Immature natural killer cell (primary cell): ENCODE measurements at places on chromosomes 5 and 9. TPM values are rescaled to one million over a fixed set of nuclear protein-coding genes. Genes with fewer than 3 reads are reported as not detected.

DNA sequence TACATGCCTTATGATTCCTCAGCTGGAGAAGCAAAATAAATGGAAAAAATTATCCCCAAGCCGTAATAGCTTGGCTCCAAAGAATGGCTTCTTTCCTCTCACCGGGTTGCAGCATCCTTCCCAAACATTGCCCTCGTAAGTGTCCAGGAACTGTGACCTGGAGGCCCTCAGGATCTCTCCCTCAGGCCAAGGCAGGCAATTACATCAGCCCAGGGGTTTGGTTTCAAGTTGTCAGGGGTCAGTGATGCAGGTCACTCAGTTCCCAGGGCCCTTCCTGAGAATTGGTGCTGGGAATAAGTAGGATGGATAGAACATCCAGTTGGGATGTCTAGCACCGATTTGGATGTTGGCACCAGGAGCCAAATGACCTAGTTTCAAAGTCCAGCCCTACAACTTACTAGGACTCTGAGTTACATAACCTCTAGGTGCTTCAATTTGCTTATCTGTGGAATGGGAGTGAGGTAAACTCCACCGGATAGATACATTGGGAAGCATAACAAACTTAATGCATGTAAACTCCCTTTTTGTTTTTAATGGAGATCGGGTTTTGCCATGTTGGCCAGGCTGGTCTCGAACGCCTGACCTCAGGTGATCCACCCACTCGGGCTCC lies 133.5 kb upstream of the DAP start:
- no peak for DNase-seq

DNA sequence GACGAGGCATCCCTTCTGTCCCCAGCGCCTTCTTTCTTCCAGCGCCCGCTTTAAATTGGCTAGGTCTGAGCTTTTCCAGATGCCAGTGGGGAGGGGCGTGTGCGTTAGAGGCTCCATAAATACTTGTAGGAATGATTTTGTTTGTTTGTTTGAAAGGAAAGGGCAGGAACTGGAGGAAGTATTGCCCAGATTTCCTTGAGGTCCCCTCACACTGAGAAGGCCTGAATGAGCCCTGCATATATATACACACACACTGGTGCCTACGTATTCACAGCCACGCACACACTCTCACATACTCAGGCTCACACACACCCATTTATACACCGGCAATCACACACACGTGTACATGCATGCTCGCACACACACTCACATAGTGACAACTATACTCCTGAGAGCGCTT lies 1.0 kb upstream of the SLIT3 start:
- DNase-seq, result no peak

- DNase-seq, result no peak
These were observed 71.2 kb downstream of the LURAP1L start for GRCh38 chr9:12846035-12846434.

Gene RLN2
- 1.3 TPM for polyA plus RNA-seq

GRCh38 chr9:27310582-27310981 lies 13.6 kb upstream of the EQTN start:
- no peak for DNase-seq

- no peak for DNase-seq
These were observed 14.5 kb upstream of the AFAP1L1 start for GRCh38 chr5:149257131-149257530.

GRCh38 chr5:54603372-54603771 lies 85.8 kb downstream of the SNX18 start:
- no peak for DNase-seq

Gene SPATA31A3
- not detected for polyA plus RNA-seq

DNA sequence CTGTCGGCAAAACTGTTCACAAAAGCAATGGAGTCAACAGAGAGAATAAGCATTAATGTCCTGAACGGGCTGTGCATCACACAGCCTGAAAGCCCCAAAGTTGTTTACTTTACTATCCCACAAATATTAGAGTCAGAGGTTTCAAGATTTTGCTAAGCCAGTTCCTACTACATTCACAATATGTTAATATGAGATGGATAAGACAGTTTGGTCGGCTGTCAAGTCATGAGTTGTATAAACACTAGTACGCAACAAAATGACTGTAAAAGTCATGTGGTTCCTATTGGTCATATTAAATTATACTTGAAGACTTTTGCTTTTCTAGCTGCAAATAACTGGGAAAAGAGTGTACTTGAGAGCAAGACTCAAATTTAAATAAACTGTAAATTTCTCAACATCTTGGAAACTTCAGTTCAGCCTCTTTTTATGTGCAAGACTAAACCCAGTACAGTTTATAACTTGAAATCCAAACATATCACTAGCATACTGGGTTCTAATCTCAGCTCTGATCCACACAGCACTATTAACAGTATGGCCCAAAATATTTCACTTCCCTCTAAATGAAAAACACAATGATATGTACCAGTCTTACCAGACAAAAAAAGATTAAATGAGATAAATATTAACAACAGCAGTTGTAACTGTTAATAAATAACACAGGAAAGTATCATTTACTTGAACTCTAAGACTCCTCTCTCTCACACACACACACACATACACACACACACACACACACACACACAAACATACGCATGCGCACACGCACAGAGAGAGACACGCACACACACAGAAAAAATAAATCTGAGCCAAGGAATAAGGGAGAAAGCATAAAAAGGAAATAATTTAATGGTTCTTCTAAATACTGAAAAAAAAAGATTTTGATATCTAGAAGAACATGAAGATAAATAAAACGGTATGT lies 33.1 kb downstream of the FANCC start:
- DNase-seq, result no peak

Gene TSPAN17
- polyA plus RNA-seq, result 49.4 TPM

- peak; percentile 74 for DNase-seq
These were observed 30.8 kb downstream of the SKP1 start for GRCh38 chr5:134145779-134146581.

DNA sequence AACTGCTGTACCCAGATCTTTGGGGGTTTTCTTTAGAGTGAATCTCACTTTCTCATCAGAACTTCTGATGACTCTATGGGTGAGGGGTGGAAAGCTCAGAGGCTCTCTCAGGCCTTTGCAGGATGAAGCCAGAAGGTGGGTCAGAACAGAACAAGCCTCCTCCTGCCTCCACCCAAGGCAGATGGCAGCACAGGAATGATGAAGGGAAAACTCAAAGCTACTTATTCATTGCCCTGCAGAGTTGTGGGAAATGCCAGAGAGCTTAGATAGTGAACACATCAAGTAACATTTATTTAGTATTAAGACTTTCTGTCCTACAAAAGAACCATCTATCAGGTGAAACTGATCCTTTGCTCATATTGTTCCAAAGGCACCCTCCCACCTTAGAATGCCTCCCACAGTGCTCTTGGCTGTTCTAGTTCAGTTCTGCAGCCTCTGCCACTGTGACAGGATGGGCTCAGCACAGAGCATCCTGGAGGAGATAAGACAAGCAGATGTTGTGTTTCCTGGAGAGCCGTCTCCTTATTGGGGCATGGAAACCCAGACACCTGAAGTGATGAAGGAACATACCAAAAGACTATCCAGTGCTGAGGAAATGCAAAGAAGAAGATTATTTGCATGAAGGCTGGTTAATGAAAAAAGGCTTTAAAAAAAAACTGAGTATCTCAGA lies 146.6 kb downstream of the ADAMTS12 start:
- no peak for DNase-seq

DNA sequence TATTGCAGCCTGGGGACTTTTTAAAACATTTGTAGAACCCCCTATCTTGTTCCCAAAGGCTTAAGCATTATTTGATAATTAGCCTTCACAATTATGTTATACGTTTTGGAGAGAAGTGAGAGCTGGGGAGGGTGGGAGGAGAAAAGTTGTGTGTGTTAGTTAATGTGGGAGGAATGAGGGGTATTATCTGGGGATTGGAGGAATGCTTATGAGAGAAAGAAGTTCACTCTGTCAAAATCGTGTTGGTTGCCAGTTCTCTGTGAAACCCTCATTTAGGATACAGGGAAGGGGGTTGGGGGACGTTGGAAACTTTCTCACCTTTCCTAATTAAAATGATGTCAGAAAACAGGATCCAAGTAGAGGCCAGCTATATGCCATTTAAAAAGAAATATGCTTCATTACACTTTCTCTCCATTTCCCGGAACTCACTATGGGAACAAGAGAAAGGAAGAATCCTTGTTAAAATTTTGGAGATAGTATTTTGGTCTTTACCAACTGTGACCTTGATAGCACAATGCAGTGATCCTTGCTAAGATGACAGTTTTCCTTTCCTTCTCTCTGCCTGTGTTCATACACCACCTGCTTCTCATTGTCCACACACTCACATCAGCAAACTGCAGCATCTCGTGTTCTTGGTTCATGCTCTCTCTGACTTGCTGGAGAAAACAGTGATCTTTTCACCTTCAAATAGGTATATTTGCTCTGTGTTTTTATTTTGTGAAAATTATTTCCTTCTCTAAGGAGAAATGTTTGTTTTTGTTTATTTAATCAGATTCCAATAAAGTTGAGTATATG lies 336.7 kb upstream of the CLINT1 start:
- DNase-seq, result no peak

DNA sequence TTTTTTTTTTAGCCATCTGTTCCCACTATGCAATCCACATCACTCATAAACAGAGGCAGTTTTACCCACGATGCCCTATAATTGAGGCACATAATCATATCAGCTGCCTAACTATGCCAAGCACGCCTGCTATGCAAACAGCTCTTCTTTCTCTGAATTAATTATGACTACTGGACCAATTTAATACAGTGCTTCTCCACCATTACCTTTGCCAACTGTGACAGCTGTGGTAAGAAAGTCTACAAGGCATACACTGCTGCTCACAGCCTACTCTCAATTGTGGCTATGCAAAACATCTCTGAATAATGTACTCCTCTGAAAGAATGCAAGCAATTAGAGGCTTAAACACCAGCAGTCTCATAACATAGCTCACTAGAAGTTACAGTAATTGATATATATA lies 97.1 kb downstream of the DTWD2 start:
- no peak for DNase-seq

DNA sequence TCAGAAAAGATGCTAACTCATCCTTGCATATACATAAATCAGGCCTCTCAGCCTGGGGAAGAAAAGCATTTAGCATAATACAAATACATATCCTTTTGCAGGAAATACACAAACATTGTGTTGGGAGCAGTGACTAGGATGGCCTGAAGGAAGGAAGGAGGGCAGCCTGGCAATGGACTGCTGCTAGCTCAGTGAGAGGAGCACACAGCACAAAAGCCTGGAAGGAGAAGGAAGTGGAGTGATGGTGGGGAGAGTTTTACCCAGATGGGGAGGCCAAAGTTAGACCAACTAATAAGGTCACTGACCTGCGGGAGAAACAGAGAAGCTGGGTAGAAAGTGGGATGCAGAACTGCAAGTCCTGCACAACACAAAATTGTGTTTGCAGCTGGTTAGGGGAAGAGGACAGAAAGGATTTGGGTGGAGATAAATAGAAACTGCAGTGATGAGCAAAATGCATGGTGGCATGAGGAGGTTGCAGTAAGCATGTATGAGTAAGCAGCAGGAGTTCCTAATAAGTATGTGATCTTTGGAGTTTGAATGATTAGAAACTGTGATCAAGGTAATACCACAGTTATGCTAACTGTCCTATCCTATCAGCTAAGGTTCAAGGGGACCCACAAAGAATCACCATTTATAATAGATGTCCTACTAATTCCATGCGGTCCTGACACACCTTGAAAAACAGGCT lies 39.5 kb downstream of the SEMA6A start:
- no peak for DNase-seq

Gene KIF24
- polyA plus RNA-seq, result not detected

- DNase-seq, result no peak
These were observed 620.7 kb upstream of the ARRDC3 start for GRCh38 chr5:92003806-92004205.

- DNase-seq, result no peak
These were observed 104.9 kb downstream of the MARCHF3 start for GRCh38 chr5:126925482-126925881.

DNA sequence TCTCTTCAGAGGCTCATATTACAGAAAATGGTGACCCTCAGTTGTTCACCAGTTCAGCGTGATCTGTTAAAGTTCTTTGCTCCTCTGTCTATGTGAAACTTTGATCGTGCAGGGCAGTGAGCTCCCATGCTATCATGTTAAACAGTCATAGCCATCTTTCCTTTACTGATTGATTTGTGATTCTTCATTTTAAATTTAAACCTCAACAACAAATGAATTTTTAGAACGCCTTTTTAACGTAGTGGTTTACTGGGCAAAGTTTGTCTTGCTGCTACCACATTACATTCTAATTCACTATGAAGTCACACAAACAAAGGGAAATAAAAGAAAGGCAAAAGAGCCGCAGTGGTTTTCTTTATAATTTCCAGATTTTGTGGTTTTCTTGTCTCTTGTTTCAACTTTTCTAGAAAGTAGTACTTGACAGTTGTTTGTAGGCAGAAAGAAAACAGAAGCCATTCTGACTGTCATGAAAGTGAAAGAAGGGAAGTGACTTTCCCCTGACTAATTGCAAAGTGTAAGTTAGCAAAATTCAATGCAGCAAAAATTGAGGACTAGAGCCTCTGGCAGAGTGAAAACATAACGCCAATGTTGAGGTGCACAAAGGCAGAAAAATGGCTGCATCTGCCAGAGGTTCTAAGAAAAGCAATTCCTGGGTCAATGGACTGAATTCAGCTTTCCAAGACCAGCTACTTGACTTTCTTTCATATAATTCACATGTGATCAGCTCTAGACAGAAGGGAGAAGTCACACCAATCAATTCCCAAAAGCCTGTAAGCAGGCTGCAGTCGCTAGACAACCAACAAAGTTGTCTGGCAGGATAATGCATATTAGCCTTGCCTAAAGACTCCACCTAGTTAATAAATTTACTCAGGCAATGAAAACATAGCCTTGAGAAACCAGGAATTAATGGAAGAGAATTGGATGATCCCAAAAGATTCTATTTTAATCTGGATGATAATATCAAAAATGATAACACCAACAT lies 7.1 kb upstream of the IFNA6 start:
- no peak for DNase-seq
